KBM-7 (cell line): ENCODE measurements at places on chromosomes 5 and 9.
A peak's percentile ranks its signal among the peaks of the same experiment; 100 is the strongest.

- DNase-seq = peak; percentile 38
These were observed 602 bp downstream of the RPL37 start for GRCh38 chr5:40834391-40834848.

DNA sequence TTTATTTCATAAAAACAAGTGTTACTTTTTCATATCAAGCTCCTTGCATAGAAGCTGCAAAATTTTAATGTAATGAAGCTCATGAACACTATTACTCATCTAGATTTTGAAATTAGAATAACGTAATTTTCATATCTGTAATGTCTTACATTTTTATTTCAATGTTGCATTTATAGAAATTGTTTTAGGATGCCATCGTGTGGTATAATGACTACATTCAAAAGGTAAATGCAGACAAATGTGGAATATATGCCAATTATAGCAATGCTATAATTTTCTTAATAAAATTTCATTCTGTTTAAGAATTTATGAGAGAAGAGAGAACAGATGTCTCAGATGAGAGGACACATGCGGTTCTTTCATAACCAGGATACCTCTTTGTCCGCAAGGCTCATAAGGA, 230.2 kb downstream of the TMEM232 start:
- no peak for DNase-seq

DNA sequence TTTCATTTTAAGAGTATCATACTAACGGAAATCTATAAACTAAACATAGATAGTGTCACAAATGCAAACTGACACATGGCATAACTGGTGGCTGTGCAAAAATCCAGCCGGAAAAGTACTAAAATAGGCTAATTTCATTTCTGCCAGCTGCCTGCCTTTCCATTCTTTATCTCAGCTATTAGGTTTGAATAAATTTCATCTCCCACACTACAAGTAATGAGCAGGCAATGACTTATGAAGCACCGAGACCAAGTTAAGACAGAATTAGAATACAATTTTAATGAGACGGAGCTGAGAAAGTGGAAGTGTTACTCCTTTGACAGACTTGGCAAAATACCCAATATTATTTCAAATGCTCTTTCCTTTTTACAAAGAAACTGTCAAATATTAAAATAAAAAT, 258.8 kb upstream of the ZNF608 start:
- peak; percentile 43 for DNase-seq

GRCh38 chr9:128120741-128121465, 6.6 kb downstream of the PTGES2 start:
- DNase-seq = no peak

GRCh38 chr9:89920951-89921350, 316.1 kb downstream of the GADD45G start:
- no peak for DNase-seq

GRCh38 chr5:58236498-58236897, 223.4 kb downstream of the PLK2 start:
- no peak for DNase-seq

- no peak for DNase-seq
These were observed 88.8 kb downstream of the RGS7BP start for GRCh38 chr5:64594601-64595000.

DNA sequence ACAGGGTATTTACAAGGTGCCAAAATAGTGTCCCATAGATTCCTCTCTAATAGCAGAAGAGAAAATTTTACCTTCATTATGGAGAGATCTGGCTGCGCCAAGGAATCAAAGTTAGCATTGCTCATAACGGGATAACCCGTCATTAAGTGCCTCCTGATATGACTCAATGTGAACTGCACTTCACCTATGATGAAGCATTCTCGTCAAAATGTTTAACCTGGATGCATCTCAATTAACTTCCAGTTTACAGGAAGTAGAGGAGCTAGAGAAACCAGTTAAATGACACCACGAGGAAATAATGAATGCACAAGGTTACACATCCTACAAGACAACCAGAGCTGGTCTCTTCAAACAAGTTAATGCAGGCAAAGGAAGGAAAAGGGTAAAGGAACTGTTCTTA, 17.2 kb downstream of the FBXW11 start:
- DNase-seq = no peak

- no peak for DNase-seq
These were observed 5.0 kb upstream of the FBXL7 start for GRCh38 chr5:15495026-15495425.

- DNase-seq = peak; percentile 50
These were observed 13.5 kb upstream of the KIF27 start for GRCh38 chr9:83934569-83935275.

DNA sequence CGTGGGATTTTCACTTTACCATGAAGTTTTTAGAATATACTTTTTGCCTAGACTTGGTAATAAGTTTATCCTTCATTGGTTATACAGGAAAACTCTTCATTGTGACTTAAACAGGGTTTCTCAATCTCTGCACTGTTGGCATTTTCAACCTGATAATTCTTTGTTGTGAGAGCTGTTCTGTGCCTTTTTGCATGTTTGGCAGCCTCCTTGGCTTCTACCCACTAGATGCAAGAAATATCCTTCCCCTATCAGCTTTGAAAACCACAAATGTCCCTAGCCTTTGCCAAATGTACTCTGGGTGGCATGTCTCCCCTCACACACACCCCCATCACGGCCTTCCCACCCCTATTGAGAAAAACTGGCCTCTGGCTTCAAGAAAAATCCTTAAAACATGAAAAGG, 180.9 kb downstream of the ESM1 start:
- DNase-seq = no peak
